Renal cortex interstitium (tissue), 15 donors: ENCODE measurements at places on chromosomes 11 and 22.

DNA sequence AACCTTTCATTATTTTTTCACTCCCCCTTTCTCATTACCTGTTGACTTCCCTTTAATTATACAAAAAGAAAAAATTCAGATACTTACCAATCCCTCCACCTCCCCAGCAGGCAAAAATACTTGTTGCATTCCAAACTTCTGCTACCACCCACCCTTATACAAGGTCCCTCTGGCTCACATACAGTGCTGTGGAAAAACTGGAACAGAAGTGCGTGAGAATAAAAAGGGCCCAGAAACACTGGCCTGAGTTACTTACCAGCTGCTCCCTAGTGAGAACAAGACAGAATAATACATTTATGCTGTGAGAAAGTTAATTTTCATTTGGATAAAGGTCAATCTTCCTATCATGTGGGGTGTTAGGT lies 46.9 kb upstream of the RAPSN start:
- DNase-seq: no peak

- DNase-seq: no peak
Measured at GRCh38 chr11:71204294-71204693, 48.1 kb downstream of the SHANK2 start.

- no peak for DNase-seq
Measured at GRCh38 chr11:48538991-48539390, 50.4 kb downstream of the OR4A47 start.

DNA sequence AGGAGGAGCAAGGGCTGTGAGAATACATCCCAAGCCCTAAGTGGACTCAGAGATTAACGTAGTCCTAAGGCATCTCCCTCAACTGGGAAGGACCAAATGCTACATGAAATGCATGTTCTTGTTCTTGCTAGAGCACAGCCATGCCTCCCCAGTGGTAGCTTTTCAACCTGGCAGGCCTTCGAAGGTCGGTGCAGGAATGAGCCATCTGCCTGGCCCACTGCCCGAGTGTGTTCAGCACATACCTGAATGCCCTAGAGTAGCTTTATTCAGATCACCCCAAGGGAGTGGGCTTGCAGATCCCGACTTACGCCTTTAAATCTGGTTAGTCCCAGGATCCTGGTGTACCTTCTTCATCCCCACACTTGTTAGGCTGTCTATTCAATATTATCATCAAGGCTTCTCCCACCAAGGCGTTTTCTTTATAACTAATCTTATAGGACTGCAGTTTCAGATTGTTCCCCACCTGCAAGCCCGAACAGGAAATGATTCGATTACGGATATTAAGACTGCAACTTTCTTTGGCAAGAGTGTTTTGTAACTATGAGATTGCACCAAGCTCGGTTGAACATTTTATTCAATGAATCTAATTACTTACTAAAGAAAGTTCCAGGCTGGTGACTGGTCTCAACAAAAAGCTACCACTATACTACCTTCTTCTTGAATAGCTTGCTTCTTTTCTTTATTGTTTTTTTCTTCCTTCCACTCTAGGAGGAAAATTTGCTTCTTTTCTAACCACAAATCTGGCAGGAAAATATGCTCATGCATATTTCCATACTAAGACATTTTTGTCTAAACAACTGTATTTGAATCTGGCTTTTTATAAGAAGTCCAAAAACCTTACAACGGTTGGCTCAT lies 115.6 kb downstream of the SGSM3 start:
- no peak for DNase-seq

DNA sequence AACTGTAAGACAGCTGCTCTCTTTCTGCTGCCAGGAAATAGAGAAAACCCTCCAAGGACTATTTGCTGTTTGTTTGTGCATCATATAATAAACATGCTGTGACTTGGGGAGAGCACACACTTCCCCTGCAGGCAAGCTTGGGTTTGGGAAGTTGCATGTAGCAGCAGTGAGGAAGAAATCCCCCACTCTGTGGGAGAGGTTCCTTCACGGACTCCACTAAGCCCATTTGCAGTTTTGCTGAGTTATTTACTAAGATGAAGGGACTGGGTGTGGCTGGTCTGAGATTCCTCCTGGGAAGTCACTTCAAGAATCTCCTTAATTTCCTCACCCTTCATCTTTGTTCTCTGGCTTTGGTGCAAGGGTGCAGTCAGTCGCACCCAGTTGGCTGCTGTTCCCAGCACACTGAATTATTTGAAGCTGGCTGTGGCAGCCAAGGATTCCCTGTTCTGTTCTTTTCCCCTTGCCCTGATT lies 104.9 kb downstream of the ARFGAP2 start:
- DNase-seq: no peak

GRCh38 chr22:31952472-31952871 lies 8.1 kb downstream of the YWHAH start:
- DNase-seq: no peak

DNA sequence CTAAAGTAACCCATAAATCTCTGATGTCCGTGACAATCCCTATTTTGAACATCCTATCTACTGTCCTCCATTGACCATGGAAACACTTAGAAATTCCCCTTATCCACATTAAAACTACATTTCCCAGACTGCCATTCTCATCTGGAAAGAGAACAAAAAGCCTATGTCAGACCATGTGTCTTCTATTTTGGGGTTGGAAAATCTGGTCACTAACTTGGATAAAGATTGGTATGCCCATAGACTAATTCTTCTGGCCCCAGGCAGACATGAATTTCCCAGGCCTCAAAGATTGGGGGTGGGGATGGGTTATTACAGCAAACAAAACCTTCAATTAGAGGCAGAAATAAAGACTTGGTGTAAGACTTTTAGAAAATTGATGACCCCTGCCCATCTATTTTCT lies 30.9 kb upstream of the CREB3L1 start:
- no peak for DNase-seq

DNA sequence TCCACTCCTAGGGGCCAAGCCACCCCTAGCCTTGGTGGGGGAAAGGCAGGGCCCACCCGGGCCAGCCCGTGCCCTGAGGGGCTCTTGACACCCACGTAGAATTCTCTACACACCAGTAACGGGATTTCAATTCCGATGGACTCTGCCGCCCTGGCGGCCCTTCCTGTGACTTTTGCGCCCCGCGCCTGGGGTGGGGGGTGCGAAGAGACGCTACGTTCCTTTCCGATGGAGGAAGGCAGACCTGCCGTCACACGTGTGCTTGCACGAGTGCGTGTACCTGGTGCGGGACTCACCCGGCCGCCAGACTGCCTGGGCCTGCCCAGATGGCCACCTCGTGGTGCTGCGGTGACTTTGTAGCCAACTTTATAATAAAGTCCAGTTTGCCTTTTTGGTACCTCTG lies 5.5 kb downstream of the NPAS4 start:
- no peak for DNase-seq

- DNase-seq: no peak
Measured at GRCh38 chr11:82899957-82900276, 313 bp downstream of the PRCP start.

GRCh38 chr11:2700415-2701211 lies 819 bp upstream of the KCNQ1OT1 start:
- DNase-seq: no peak

- no peak for DNase-seq
Measured at GRCh38 chr11:128862908-128863660, 4.0 kb downstream of the KCNJ1 start.

GRCh38 chr11:88421530-88421929 lies 84.0 kb upstream of the CTSC start:
- no peak for DNase-seq

GRCh38 chr22:44782363-44782963 lies 30.1 kb downstream of the ARHGAP8 start:
- DNase-seq: no peak

- DNase-seq: no peak
Measured at GRCh38 chr11:2301631-2302305, at the start of the genes C11orf21 and TSPAN32. C11orf21 (minus strand) TSS chr11:2301918; CDS start chr11:2301808, 110 bp downstream. TSPAN32 (plus strand) TSS chr11:2302013; CDS start chr11:2302150, 137 bp downstream.

DNA sequence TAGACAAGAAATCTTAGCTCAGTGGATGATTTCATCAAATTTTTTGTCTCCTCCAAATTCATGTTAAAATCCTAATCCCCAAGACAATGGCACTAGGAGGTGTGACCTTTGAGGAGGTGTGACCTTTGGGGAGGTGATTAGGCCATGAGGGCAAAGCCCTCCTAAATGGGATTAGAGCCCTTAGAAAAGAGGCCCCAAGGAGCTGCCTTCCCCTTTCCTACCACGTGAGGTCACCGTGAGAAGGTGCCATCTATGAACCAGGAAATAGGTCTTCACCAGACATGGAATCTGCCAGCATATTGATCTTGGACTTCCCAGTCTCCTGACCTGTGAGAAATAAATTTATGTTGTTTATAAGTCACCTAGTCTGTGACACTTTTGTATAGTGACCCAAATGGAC lies 138.7 kb downstream of the TRIM29 start:
- no peak for DNase-seq

DNA sequence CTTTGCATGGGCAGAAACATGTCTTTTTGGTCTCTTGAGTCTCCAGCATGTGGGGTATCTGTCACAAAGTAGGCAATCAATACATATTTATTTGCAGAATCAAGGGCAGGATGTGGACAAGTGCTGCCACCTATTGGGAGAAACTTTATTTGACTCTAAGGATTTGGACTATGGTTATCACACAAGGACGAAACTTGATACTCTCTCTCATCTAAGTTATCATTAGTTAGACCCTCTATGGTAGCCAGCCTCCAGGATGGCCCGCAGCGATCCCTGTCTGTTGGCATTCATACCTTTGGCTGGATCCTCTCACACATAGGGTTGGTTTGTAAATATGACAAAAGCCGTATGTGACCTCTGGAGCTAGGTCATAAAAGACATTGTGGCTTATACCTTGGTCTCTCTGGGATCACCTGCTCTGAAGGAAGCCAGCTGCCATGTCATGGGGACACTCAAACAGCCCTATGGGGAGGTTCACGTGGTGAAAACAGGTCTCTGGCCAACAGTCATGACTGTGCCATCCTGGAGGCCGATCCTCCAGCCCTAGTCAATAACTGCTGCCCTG lies 1.1 kb upstream of the FBXO7 start:
- peak; percentile 41 for DNase-seq

DNA sequence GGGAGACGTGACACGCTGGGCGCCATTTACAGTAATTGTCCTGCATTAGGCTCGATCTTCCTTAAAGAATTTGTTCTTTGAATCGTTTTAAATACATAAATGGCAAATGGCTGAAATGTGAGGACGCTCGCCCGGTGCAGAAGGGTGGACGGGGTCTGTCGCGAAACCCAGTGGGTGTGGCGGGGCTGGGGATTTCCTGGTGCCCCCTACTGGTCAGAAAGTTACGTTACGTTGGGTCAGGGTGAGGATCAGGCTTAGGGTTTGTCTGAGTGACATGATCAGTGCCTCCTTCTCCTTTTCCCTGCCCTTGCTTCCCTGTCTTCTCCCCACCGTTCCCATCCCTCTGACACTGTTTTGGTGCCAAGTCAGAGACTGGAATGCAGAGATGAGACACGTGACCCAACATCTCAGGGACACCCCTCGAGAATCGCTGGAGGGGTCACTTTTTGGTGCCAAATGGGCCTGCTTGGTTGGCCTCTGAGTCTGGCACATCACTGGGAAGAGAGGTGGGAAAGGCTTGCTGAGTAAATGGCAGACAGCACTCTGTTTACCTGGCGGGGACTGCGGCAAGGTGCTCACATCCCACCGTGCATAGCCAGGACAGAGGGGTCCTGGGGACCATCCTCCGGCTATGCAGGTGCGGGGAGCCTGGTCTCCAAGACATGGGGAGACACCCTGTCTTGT lies 1107.6 kb downstream of the BRD1 start:
- DNase-seq: no peak

GRCh38 chr11:15829312-15829711 lies 527.0 kb downstream of the SOX6 start:
- no peak for DNase-seq

DNA sequence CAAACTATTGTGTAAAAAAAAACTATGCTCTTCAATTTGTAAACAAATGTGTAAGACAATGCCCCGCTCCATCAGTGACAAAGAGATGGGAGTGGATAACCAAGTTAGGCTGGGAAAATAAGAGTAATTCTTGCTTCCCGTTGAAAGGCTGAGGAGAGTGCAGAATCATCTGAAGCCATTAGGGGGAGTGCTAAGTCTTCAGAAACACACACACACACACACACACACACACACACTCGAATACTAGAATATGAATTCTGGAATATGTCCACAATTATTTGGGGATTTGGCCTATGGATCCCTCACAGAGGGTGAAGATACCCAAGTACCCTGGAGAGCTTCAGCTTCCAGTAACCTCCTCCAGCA lies 27.8 kb upstream of the ROBO3 start:
- DNase-seq: peak; percentile 68

GRCh38 chr11:74541466-74541865 lies 47.9 kb upstream of the LIPT2 start:
- DNase-seq: no peak

- DNase-seq: no peak
Measured at GRCh38 chr22:20002128-20002527, 14.5 kb downstream of the ARVCF start.

GRCh38 chr11:121931748-121932352 lies 184.2 kb downstream of the BLID start:
- DNase-seq: no peak

DNA sequence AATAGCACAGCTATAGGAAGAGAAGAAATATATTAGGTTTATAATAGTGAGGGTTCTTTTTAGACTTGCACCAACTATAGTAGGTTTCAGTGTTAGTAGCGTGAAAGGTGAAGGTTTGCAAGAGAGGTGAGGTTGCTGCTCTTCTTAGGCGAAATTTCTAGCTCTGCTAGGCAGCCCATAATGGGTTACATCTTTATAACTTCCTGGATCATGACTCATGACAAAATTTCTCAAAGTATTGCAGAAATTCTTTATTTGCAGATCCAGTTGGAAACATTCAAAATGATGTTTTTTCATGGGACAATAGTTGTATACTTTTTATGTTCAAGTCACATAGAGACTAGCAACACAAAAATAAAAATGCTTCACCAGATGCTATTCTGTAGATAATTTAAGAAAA lies 260.0 kb downstream of the SOX6 start:
- no peak for DNase-seq

GRCh38 chr22:34038801-34039555 lies 118.7 kb upstream of the LARGE1 start:
- no peak for DNase-seq

DNA sequence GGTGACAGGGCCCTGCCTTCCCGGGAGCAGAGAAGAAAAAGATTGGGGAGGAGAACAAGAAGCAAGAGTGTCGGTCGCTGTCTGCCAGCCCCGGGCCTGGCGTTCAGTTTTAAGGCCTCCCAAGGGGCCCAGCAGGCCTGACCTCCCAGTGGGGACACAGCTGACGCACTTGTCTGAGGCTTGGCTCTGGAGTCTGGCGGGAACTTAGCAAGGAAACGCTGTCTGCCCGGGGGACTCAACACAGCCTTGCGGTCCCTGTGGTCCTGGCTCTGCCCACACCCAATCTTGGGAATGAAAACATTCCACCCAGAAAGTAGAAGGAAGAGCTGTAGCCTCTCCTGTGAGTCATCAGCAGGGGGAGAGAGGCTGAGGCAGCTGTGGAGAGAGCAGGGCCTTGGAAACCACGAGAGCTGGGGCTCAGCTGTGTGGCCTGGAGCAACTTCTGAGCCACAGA lies 54.4 kb downstream of the TRAF6 start:
- no peak for DNase-seq

GRCh38 chr22:38144025-38144405 lies 33.5 kb upstream of the BAIAP2L2 start:
- no peak for DNase-seq

- DNase-seq: no peak
Measured at GRCh38 chr11:130633466-130633865, 185.0 kb downstream of the ADAMTS15 start.
